ENCODE measurements at places on chromosomes 2 and 18.

DNA sequence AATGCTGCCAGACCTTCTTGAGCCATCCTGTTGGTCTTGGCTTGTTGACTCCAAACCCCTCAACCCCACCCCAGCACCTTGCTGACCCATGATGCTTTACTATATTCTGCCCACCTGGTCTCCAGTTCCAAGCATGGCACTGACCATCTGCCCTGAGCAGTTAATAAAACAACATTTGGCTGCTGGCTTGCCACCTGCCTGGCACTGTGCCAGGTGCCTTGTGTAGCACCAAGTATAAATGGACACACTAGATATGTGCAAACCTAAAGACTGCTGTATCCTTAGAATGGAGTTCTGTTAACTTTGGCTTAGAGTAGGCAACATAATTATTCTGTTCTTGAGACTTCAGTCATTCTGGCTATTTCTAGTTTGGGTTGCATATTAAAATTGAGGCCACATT is 91.4 kb downstream of the ACSL3 start:
- DNase-seq: no peak

GRCh38 chr18:69968039-69968438 is 20.4 kb upstream of the CD226 start:
- no peak for DNase-seq

DNA sequence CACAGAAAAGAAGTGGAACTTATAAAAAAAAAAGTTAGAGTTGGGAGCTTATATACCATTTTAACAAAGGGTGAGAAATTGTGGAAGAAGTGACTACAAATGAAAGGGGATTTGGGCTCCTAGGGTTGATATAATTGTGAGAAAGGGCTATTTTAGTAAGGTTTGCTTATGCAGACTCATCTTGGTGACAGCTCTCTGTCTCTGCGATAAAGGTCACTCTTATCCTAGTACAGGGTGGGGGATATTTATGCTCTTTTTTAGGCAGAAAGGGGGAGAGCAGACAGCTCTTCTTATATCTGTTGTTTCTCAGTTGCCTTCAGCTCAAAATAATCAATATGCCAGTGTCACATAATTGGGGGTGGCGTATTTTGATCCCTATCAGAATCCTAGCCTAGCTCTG is 31.3 kb upstream of the CHMP1B start:
- DNase-seq: no peak

DNA sequence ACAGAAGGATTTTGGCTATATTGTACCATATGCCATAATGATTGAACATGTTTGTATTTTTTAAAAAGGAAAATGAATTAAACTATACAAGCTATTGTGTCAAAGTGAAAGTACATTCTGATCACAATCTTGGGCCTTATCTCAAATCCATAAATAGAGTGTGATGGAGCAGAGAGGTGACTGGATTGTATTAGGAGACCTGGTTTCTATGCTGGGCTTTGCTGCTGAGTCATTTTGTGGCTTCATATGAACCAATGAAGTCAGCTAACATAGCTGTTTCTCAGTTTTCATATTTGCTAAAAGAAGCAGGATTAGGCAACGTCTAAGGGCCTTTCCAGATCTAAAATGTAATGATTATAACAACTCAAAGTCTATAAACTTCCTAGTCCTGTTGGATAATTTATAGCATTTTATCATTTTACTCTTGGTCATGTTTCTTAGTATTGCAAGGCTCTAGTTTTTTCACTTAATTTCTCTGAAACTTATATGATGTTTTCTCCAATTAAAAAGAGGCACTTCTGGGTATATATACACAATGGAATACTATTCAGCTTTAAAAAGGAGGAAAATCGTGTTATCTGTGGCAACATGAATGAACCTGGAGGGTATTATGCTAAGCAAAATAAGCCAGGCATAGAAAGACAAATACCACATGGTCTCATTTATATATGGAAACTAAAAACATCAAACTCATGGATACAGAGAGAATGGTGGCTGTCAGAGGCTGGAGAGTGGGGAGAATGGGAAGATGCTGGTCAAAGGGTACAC is 112.3 kb downstream of the MEP1B start:
- no peak for DNase-seq

DNA sequence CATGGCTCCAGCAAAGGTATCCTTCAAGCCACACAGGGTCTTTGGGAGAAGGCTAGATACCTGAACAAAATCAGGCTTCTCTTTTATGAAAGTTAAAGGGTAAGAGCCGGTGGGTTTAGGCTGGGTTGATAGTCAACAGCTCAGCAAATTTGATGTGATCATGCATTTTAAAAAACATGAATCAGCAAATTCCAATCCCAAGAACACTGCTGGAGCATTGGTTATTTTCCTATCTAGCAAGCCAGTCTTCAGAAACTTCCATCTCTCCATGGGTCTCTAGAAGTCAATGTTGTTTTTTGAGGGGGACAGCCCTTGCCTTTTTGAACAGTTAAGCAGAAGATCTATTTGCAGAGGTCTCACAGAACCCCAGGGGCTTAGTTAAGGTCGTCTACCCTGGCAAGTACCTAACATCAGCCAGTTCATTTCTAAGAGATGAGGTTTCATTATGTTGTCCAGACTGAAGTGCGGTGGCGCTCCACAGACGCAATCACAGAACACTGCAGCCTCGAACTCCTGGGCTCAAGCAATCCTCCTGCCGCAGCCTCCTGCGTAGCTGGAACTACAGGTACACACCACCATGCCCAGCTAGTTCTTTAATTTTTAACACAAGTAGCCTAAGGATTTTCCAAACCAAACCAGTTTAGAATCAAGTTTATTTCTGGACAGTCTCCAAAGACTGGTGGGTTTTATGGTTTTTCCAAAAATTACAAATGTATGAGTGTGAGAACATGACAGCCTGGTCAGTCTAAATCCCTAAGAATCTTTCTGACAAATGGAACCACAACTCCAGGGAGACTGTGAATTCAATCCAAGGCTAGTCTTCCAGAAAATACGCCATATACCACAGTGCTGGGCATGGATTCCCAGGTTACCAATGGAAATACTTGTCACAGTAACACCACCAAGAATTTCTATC is 4.1 kb upstream of the ZCCHC2 start:
- no peak for DNase-seq

- no peak for DNase-seq
Measured at GRCh38 chr2:139574371-139574770, 794.2 kb upstream of the NXPH2 start.

DNA sequence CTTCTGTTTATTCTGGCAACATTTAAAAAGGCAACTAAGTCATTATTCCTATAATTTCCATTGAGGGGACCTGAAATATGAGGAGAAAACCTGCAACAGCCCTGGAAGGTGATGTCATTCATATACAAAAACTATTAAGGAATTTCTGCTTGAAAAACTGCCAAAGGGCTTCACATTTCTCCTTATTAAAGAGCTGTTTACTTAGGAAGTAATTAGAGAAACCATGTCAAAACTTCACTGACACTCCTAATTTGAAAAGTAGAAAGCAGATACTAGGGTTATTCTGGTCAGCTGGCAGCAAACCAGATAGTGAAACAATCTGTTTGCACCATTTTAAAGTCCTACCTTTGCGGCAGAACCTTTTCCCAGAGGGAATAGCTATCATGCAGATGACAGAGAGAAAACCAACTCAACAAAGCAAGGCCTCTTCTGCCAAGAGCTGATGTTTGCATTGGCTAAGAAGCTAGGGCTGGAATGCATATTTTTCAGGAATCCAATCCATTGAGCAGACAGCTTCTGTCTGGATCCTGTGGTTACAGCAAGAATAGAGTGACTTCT is 592.2 kb upstream of the SYT4 start:
- no peak for DNase-seq
